ENCODE measurements at places on chromosomes 1 and 21.

DNA sequence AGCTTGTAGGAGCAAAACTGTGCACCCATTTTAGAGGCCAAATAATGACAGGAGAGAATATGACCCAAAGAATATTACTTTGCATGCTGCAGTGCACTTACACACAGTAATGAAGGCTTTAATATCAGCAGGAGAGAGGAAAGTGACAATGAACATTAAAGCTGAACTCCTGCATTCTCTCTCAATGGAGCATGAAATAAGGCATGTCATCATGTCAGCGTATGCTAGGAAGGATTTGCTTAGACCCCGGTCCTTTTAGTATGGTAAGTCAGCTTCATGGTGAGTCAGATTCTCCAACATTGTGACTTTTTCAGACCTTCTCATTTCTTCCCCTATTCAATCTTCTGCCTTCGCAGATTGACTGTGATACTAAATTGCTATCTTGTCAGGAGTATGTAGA is 210.7 kb upstream of the TMPRSS15 start:
- no peak for DNase-seq

GRCh38 chr1:47227341-47228232 is 4.4 kb downstream of the TAL1 start:
- DNase-seq: no peak

GRCh38 chr1:227906550-227907071 is 41.1 kb downstream of the WNT9A start:
- no peak for DNase-seq

DNA sequence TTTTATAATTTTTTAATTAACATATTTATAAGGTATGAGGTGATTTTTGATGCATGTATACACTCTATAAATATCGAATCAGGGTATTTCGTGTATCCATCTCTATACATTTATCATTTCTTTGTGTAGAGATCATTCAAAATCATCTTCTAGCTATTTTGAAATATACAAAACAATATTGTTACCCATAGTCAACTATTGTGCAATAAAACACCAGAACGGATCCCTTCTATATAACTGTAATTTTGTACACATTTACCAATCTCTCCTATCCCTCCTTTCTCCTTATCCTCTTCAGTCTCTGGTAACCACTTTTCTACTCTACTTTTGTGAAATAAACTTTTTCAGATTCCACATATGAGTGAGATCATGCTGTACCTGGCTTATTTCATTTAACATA is 1459.6 kb downstream of the MRPL39 start:
- no peak for DNase-seq

- DNase-seq: no peak
Observed at GRCh38 chr1:34073028-34073695, 91.9 kb downstream of the CSMD2 start.

GRCh38 chr1:238790882-238791281 is 595.5 kb upstream of the CHRM3 start:
- no peak for DNase-seq

DNA sequence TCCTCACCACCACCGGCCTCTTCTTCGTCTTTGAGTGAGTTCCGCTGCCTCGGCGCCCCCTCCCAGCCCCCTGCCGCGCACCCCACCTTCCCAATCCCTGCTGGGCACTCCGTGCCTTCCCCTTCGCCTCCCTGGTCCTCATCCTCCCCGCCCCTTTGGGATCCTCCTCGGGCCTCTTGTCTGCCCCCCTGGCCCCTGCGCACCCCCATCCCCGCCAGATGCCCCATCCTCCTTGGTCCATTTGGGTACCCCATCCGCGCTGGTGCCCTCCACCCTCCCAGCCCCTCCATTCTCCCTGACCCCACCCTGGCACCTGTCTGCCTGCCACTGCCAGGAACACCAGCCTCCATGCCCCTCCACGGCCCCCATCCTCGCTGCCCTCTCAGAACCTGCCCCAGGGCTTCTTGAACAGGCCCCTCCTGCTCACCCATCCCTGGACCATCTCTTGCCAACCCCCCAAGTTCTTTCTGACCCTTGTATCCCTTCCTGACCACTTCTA is 667 bp downstream of the ZDHHC18 start:
- no peak for DNase-seq

DNA sequence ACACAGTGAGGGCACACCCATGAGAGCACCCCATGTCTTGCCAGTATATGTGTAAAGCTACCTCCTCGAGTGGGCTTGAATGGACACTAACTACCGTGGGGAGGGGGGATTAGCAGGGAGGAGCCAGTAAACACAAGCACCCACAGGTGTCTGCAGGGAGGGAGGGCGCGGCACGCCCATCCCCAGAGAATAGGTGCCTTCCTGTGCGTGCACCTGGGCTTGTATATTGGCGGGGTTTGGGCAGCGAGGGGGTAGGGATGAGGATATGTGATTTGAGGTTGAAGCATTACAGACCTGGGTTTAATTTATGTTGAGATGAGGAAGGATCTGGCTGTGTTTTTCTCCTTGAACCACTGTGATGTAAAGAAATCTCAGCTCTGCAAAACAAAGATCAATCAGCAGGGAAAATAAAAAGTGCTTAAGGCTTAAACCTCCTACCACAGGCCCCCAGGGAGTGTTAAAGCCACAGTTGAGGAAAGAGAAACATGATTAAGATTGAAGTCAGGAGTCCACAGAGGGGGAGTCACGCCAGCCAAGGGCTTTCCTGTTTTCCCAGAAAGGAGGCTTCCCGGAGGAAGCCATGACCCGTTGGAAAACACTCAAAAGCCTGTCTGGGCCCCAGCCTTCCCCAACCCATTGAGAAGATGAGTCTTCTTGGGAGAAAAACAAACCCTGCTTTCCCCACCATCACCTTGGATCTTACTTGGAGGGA is 80.0 kb downstream of the CAMK2N1 start:
- no peak for DNase-seq

- no peak for DNase-seq
Observed at GRCh38 chr1:229102741-229103391, 168.0 kb upstream of the RAB4A start.

GRCh38 chr1:207077470-207078377 is 10.9 kb upstream of the C4BPB start:
- DNase-seq: peak; percentile 81

DNA sequence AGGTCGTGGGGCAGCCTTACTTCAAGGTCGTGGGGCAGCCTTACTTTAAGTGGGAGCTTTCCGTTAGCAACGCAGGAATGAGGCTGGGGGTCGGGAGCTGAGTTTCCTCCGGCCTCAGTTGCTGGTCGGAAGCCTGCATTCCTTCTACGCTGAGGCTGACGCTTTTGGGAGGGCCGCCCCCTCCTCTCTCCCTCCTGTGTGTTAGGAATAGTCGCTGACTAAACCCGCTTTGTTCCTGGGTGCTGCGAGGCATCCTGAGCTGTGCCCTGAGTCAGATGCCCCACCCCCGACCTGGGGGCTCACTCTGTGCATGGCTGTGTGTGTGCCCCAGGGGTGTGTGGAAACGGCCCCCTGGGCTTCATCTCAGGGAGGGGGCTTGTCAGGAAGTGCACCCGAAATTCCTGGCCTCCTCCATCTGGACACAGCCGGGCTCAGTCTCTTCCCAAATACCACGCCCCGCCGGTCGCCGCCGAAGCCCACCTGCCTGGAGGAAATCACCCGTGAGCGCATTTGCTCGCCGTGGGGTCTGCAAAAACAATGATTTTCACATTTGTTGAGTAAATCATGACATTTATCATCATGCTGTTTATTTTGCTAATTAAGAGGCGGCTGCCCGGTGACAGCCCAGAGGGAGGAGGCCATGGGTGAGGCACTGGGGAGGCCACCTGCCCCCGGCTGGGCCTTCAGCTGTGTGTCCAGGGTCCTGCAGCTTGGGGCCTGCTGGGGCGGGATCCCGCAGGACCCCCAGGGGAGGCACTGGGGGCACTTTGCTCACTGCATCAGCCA is 121.4 kb downstream of the PRDM16 start:
- DNase-seq: no peak

- peak; percentile 36 for DNase-seq
Observed at GRCh38 chr1:87024936-87025540, 110.6 kb downstream of the HS2ST1 start.

DNA sequence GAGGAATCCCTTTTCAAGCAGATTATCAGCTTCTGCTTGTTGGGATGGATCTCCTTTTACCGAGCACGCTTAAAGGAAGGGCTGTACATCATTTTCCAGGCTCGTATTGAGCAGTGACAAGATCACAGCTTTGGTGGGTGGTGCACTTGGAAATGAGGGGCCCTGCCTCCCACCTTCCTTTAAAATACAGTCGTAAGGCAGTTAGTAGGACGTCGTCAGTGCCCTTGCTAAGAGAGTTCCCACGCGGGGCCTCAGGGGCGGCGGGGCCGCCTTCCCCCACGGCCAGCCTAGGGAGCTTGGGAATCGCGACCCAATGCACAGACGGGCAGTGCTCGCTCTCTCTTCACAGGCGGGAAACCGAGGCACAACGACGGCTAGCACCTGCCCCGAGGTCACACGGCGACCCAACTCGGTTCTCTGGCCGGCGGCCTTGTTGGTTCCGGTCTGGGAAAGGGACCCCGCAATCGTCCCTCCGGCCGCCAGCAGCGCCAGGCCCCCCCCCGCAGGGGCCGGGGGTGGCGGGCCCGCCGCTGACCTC is 58.6 kb downstream of the H3-3A start:
- peak; percentile 19 for DNase-seq

GRCh38 chr1:19941206-19941568 is 17.8 kb upstream of the PLA2G2E start:
- no peak for DNase-seq

GRCh38 chr1:119139403-119139802 is 1.1 kb downstream of the WARS2 start:
- DNase-seq: no peak

GRCh38 chr21:34336245-34336644 is 27.6 kb upstream of the KCNE2 start:
- no peak for DNase-seq

GRCh38 chr1:168613038-168613451 is 36.6 kb downstream of the XCL1 start:
- DNase-seq: no peak

DNA sequence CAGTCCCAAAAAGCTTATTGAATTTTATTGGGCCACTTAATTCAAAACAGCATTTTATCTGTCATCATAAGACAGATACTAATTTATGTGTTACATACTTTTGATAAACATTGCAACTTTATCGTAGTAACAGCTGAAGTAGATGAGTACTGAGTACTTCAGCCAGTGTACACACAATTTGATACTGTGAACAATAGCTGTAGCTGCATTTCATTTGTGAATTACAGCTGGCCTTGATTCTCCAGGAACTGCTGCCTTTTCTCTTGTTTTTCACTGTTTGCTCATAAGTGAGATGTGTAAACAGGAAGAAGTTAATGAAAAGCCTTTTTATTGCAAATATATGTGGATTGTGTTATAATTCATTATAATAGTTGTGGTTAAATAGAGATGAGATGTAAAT is 10.2 kb downstream of the UAP1 start:
- no peak for DNase-seq

DNA sequence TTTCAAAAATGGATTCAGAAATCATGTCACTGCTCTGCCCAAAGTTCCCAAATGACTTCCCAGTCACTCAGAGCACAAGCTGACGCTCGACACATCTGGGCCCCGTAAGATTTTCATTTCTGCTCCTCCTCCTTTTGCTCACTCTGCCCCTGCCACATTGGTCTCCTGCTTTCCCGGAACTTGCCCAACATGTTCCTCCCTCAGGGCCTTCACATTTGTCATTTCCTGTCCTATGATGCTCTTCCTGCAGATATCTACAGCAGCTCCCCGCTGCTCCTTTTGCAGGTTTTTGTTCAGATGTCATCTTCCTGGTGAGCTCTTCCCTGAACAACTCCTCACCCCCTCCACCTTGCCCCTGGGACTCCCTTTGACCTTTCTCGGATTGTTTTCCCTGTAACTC is 58.5 kb upstream of the IVNS1ABP start:
- DNase-seq: no peak

DNA sequence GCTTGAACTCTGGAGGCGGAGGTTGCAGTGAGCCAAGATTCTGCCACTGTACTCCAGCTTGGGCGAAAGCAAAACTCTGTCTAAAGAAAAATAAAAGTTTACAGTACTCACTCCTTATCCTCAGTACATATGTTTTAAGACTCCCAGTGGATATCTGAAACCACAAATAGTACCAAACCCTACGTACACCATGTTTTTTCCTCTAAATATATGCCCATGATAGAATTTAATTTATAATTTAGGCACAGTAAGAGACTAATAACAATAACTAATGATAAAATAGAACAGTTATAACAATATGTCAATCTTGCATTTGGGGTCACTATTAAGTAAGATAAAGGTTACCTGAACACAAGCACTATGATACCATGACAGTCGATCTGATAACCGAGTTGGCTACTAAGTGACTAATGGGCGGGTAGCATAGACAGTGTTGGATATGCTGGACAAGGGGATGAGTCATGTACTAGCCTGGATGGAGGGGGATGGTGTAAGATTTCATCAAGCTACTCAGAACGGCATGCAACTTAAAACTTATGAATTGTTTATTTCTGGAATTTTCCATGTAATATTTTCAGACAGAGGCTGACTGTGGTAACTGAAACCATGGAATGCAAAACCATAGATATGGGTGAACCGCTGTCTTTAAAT is 43.7 kb downstream of the ST7L start:
- DNase-seq: no peak

DNA sequence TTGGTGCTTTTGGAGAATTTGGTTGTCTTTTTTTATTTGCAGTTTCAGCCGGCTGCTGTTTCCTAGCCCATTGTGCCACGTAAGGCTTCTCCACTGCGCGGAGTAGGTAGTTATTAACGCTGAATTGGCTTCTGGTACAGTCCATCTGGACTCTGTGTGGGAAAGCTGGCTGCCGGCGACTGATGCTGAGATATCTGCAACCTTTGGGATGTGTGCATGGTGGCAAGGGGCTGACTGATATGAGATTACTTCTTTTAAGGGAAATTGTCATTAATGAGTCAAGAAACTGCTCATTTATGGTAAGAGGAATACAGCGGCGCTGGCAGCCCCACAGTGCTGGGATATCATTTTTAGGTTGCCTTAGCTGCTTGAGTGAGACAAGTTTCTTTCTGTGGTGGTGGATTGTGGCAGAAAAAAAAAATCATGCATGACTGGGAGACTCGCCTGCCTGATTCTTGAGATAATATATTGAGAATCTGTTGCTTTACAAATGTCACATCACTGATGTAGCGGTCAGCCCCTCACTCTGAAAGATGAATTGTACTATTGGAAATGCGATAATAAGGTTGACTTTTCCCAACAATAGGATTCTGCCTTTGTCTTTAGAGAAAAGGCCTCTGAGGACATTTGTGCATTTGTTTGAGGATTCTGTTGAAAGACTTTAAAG is 2.5 kb upstream of the ELAVL4 start:
- DNase-seq: no peak

DNA sequence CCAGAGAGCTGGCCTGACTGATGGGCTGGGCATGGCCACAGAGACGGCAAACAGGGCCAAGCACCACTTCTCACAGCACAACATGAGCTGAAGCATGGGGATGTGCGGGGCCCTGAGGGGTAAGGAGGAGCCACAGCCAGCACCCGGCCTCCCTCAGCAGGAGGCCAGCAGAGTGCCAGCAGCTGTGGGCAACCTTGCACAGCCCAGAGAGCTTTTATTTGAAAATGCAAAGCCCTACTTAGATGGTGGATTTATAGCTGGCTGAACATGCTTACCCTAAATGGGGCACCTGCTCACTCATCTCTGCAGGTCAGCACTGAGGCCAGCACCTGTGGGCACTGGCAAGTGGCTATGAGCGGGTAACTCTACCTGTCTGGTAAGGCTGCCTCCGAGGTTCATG is 44.1 kb downstream of the SLC66A1 start:
- DNase-seq: no peak
